Suprapubic skin (tissue), 4 donors: ENCODE measurements at places on chromosomes 3 and 15. TPM values are rescaled to one million over a fixed set of nuclear protein-coding genes. Genes with fewer than 3 reads are reported as not detected.

GRCh38 chr15:70164910-70165715 lies 67.4 kb upstream of the TLE3 start:
- H3K27ac ChIP-seq: no peak overlapping the region
- no peaks in the 10 kb centered on the region for H3K27me3 ChIP-seq
- no peak overlapping the region for H3K4me3 ChIP-seq
- H3K36me3 ChIP-seq: no peaks in the 10 kb centered on the region

GRCh38 chr3:71726146-71726545 lies 944 bp upstream of the EIF4E3 start:
- no peak overlapping the region for H3K27ac ChIP-seq
- DNase-seq: no peak
- peak overlapping the region; percentile 94 for H3K4me3 ChIP-seq
- H3K36me3 ChIP-seq: no peaks in the 10 kb centered on the region
- no peaks in the 10 kb centered on the region for H3K27me3 ChIP-seq
- H3K4me1 ChIP-seq: peaks cover 25% of the 10 kb centered on the region

- DNase-seq: no peak
- H3K4me3 ChIP-seq: no peak overlapping the region
- H3K27ac ChIP-seq: no peak overlapping the region
These were observed 179.3 kb downstream of the THRB start for GRCh38 chr3:24315356-24315755.

- H3K27me3 ChIP-seq: no peaks in the 10 kb centered on the region
- no peak for DNase-seq
- no peaks in the 10 kb centered on the region for H3K36me3 ChIP-seq
- H3K4me3 ChIP-seq: no peak overlapping the region
- no peaks in the 10 kb centered on the region for H3K4me1 ChIP-seq
These were observed 42.3 kb downstream of the WDR72 start for GRCh38 chr15:53716909-53717876.

- H3K4me1 ChIP-seq: peaks cover 18% of the 10 kb centered on the region
- H3K4me3 ChIP-seq: no peak overlapping the region
- DNase-seq: no peak
- H3K36me3 ChIP-seq: no peaks in the 10 kb centered on the region
- no peaks in the 10 kb centered on the region for H3K27me3 ChIP-seq
These were observed 11.5 kb upstream of the LMCD1 start for GRCh38 chr3:8490079-8490552.

DNA sequence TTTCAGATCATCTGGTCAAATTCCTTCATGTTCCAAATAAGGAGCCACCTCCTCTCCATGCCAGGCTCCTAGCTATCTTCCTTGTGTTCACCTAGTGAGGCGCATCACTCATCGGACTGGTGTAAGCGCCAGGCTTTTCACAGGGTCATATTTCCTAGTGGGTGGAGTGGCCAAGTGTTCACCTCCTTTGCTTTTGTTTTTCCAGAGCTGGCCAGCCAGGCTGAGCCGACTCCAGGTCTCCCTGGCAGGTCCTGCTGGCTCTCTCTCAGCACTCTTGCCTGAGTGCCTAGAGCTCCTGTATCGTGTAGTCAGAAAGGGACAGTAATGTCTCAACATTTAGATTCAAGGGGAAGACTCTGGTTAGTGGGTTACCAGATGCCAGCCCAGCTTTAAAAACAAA lies 31.0 kb downstream of the HEG1 start:
- DNase-seq: no peak
- no peak overlapping the region for H3K4me3 ChIP-seq
- no peak overlapping the region for H3K27ac ChIP-seq

DNA sequence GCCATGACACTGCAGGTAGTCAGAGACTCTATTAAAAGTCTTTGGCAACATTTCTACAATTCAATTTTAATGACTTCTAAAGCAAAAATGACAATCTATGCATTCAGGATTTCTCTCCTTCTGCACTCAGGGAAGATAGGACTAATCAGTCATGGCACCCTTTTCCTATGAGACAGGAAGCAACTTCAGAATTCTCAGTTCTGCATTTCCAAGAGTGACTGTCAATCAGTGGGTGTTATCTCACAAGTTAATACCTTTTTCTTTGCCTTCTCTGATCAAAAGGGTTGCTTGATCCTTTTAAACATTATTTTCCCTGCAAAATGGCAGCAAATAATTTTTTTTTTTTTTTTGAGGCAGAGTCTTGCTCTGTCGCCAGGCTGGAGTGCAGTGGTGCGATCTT lies 7.8 kb upstream of the ICE2 start:
- no peaks in the 10 kb centered on the region for H3K4me1 ChIP-seq
- peaks cover 4% of the 10 kb centered on the region for H3K36me3 ChIP-seq
- H3K27ac ChIP-seq: no peak overlapping the region
- H3K27me3 ChIP-seq: no peaks in the 10 kb centered on the region
- no peak for DNase-seq

- no peak overlapping the region for H3K27ac ChIP-seq
- H3K4me1 ChIP-seq: no peaks in the 10 kb centered on the region
- no peaks in the 10 kb centered on the region for H3K27me3 ChIP-seq
- H3K4me3 ChIP-seq: no peak overlapping the region
- DNase-seq: no peak
- no peaks in the 10 kb centered on the region for H3K36me3 ChIP-seq
These were observed 30.6 kb upstream of the OR5H6 start for GRCh38 chr3:98233468-98233867.

DNA sequence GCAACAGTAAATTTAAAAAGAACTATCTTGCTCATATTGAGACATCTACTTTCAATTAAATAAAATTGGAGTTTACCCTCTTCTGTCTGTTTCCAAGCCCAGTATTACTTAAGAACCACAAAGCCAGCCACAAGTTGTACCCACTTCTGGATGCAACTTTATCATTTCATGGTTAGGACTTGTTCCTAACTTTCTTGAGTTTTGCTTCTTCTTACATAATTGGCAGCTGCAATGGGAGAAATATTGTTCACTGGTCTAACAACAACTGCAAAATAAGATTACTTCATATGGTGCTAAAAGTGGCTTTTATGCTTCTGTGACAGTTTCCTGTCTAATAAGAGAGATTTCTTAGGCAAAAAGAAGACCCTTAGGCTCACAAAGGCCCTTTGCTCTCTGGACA lies 240.6 kb downstream of the OTOL1 start:
- H3K4me3 ChIP-seq: no peak overlapping the region
- no peak overlapping the region for H3K27ac ChIP-seq
- DNase-seq: no peak

GRCh38 chr3:125480656-125481374 lies 39.2 kb downstream of the SNX4 start:
- no peak for DNase-seq
- H3K27ac ChIP-seq: no peak overlapping the region
- peaks cover 36% of the 10 kb centered on the region for H3K36me3 ChIP-seq
- no peaks in the 10 kb centered on the region for H3K27me3 ChIP-seq
- H3K4me1 ChIP-seq: no peaks in the 10 kb centered on the region
- H3K4me3 ChIP-seq: no peak overlapping the region

GRCh38 chr15:51766341-51766740 lies 14.9 kb downstream of the TMOD2 start:
- H3K4me3 ChIP-seq: no peak overlapping the region
- H3K36me3 ChIP-seq: peaks cover 17% of the 10 kb centered on the region
- no peak for DNase-seq
- H3K27ac ChIP-seq: no peak overlapping the region

DNA sequence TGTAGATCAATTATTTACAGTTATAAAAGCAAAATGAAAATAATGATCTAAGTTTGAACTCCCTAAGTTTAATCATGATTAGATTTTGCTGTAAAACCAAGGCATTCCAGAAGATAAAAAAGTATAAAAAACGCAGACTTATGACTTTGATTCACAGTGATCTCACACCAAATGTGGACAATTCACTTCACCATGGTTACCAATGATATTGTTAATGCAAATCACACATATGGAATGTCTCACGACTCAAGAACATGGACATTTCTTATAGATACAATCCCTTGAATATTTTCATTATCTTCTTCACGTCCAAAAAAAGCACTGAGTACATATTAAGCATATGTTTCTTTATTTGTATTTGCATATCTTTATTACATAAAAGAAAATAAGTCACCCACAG lies 1054.2 kb downstream of the NAALADL2 start:
- no peak for DNase-seq
- H3K27ac ChIP-seq: no peak overlapping the region
- H3K27me3 ChIP-seq: no peaks in the 10 kb centered on the region
- H3K4me3 ChIP-seq: no peak overlapping the region

- H3K4me1 ChIP-seq: no peaks in the 10 kb centered on the region
- no peaks in the 10 kb centered on the region for H3K27me3 ChIP-seq
- H3K27ac ChIP-seq: no peak overlapping the region
- H3K36me3 ChIP-seq: peaks cover 49% of the 10 kb centered on the region
- no peak overlapping the region for H3K4me3 ChIP-seq
These were observed 4.2 kb downstream of the UBAP1L start for GRCh38 chr15:65110676-65111292.

DNA sequence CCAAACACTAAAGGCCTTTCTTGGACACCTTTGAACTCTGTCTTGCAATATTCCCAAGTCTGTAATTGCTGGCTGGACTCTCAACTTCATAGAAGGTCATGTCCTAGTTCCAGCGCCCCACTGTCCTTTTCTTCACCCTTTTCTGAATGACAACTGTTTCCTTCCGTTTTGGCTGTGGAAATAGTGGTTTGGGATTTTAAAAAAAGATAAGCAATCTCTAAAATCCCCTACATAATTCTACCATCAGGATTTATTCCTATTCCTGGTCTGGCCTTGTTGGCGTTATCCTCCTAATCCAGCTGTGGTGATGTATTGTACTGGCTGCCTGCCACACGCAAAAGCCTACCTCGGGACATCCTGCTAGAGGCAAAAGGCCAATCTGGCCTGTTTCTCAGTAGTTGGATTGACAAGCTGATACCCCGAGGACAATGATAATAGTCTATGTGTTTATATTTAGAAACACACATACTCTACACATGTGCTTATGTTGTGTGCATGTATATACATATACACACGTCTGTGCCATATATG lies 440.3 kb upstream of the DPH6 start:
- no peaks in the 10 kb centered on the region for H3K36me3 ChIP-seq
- no peak overlapping the region for H3K4me3 ChIP-seq
- no peaks in the 10 kb centered on the region for H3K4me1 ChIP-seq
- no peaks in the 10 kb centered on the region for H3K27me3 ChIP-seq
- DNase-seq: no peak

DNA sequence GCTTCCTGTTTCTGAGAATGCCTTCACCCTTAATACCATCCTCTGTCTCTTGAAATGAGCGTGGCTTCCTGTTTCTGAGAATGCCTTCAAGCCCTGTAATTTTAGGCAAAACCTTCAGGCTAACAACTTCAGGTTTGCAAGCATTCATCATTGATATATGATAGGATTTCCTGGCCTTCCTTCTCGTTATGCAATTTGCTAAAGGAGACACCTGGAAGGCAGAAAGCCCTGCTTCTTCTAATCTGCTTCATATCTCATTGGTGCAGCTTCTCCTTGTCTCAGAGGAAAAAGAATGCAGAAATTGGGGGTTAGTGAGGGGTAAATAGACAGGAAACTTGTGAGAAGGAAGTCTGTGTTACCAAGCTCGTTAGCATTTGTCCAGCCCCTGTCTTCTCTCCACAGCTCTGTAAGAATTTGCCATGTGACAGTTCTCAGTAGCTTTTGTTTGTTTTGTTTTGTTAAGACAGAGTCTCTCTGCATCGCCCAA lies 7.3 kb downstream of the ARL6IP5 start:
- H3K36me3 ChIP-seq: no peaks in the 10 kb centered on the region
- H3K27ac ChIP-seq: peak overlapping the region; percentile 62
- H3K4me1 ChIP-seq: peaks cover 100% of the 10 kb centered on the region
- DNase-seq: no peak
- peak overlapping the region; percentile 4 for H3K4me3 ChIP-seq
- no peaks in the 10 kb centered on the region for H3K27me3 ChIP-seq

GRCh38 chr3:10006762-10007090 lies 19.5 kb upstream of the FANCD2 start:
- H3K27me3 ChIP-seq: no peaks in the 10 kb centered on the region
- H3K4me3 ChIP-seq: no peak overlapping the region
- H3K4me1 ChIP-seq: peaks cover 36% of the 10 kb centered on the region
- no peak for DNase-seq

DNA sequence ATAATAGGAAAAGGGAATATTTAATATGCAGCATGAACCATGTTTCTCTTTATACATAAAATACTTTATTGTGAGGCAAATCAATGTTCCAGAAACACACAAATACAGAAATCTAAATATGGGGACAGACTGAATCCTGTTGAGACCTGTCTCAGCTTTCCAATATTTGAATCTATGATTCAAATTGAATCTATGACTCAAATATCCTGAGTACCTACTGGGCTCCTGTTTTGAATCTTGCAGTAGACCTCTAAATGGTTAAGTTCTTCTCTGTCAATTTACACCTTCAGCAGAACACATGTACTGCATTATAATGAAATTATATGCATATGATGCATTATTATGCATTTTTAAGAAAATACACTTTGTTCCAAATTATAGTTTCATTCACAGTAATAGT lies 143.2 kb upstream of the PLXND1 start:
- peaks cover 14% of the 10 kb centered on the region for H3K4me1 ChIP-seq
- H3K4me3 ChIP-seq: no peak overlapping the region

DNA sequence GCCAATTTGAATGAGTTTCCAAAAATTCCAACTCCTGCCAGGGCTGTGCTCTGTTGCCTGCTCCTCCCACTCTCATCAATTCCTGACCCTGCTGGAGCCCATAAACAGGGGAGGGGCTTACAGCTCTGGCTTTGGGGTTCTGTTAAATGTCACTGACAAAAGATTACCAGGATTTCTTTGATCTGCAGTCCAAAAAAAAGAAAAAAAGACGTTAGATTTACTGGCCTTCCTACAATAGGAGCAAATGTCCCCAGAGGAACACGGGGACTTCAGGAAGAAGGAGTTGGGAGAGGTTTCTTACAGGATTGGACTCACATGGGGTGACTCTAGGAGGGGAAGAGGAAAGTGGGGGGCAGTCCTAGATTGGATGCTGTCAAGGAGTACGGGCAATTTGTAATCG lies 84.3 kb upstream of the RNF7 start:
- no peak for DNase-seq
- peaks cover 6% of the 10 kb centered on the region for H3K4me1 ChIP-seq
- no peak overlapping the region for H3K4me3 ChIP-seq
- no peaks in the 10 kb centered on the region for H3K27me3 ChIP-seq

NAALADL2 gene
- total RNA-seq: 4.0 TPM

PIF1 gene
- 5.9 TPM for total RNA-seq

DENND6A gene
- total RNA-seq: 18.8 TPM

SHQ1 gene
- total RNA-seq: 8.7 TPM

SKOR1 gene
- total RNA-seq: 1.1 TPM

EHHADH gene
- 4.8 TPM for total RNA-seq

PLA2G4E gene
- total RNA-seq: 57.7 TPM

ALDH1L1 gene
- total RNA-seq: 7.9 TPM

IQCF5 gene
- not detected for total RNA-seq

BFSP2 gene
- not detected for total RNA-seq

KLF15 gene
- 10.8 TPM for total RNA-seq
